A549 treated with AZD2906 at 1 μM for 4 hours (cell line): ENCODE measurements at places on chromosomes 11 and 22. TPM values are rescaled to one million over a fixed set of nuclear protein-coding genes. Genes with fewer than 3 reads are reported as not detected.

The MFRP gene
- total RNA-seq = not detected in 5 replicates

The CPT1A gene
- 28.4 to 32.1 TPM (median 30.9 TPM) in 5 replicates for total RNA-seq

The TNNI2 gene
- total RNA-seq = 0.25 to 0.40 TPM (median 0.28 TPM) in 4 of 5 replicates, not detected in the other

The OR5B21 gene
- total RNA-seq = not detected in 5 replicates

The MRGPRF gene
- total RNA-seq = 0.07 TPM in 3 of 5 replicates, not detected in the others

The RFPL3 gene
- not detected in 5 replicates for total RNA-seq

The GAL3ST3 gene
- total RNA-seq = not detected in 5 replicates

The BIK gene
- 1.7 to 2.5 TPM (median 2.0 TPM) in 5 replicates for total RNA-seq

The OR4D9 gene
- total RNA-seq = not detected in 5 replicates
